ENCODE measurements at places on chromosomes 16 and 17.

DNA sequence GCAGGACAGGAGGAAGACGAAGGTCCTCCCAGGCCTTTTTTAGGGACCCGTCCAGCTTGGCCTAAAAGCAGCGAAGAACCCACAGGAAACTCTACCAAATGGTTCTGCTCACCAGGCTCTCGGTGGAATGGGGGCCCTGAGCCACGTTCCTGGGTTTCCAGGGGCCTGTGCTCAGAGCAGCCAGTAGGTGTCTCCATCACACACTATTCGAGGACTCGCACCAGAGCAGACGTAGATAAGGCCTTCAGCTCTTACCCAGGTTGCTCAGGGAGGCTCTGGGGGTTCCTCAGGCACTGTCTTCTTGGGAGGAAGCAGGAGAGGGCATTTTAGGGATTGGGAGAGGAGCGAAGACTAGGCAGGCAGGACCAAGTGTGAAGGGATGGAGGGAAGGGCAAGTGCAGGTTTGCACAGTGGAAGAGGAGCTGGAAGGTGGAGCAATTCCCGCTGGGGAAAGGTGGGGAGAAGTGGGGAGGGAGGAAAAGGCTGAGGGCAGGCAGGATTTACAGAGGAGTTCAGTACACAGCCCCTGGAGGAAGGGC lies 157.1 kb downstream of the RGS9 start:
- peak; percentile 55 for DNase-seq

- DNase-seq, result peak; percentile 79
These were observed 3.8 kb upstream of the CD7 start for GRCh38 chr17:82320956-82321927.

DNA sequence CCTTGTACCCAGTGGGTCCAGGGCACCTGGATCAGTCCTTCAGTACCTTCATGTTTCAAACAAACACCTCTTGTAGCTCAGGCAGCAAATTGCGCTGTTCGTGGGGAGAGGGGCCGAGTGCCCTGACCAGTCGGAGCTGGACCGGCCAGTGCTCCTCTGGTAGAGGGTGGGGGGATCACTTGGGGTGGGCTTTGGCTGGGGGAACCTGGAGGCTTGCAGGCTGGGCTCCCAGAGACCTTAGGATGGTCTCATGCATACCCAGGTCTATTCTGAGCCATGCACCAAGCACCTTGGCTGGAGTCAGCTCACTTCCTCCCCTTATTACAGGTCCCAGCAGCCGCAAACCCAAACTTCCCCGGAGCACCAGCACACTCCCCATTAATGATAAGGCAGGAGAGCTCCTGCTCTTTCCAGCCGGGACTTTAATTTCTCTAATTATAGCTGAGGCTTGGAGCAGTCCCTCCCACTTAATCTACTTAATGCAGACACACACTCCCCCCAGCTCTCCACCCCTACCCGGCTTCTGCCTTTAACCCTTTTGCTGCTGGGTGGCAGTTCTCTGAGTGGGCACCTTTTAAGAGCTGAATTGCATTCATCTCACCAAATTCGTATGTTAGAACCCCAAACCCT lies 26.3 kb upstream of the MGAT5B start:
- DNase-seq, result no peak

DNA sequence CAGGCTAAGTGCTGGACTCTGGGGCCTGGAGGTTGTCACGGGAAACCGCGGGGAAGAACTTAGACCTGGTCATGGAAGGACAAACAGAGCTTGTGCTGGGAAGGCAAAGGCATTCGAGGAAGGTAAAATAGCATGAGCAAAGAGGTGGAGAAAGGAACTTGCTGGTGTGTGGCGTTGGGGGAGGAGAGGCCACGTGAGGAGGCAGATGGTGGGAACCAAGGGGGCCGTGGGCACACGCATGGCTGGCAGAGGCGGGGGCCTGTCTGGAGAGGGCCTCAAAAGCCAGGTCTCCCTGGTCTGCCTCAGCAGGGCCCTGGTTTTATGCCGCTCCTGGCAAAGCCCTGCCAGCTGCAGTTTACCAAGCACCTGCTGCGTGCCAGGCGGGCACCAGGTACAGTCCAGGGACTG lies 15.3 kb downstream of the CORO7 start:
- no peak for DNase-seq

DNA sequence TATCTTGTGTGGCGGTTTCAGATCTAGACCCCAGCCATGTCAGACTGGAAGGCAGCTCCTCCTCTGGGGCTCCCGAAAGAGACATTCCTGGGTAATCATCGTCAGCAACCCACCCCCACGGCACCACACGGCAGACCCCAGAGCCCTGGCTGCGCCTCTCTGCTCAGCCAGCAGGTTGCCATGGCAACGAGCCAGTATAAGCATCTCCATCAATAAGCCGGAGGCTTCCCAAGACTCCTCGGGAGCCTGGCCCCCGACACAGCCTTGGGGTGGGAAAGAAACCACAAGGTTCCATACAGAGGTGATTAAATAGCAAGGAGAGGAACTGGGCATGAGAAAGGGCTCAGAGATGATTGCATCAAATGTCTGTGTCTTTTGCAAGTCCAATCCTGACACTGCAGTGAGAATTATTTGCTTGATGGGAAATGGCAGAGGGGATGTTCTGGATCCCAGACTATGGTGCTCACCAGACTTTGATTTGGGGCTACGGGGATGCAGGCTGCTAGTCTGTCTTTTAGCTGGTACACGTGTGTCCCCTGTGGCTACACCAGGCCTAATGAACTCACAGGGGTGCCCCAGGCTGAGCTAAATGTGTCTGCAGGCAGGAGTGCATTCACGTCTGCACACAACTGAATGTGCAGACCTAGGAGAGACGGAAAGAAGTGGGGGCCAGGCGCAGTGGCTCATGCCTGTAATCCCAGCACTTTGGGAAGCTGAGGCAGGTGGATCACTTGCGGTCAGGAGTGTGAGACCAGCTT lies 320.5 kb upstream of the TNRC6C start:
- no peak for DNase-seq

- no peak for DNase-seq
These were observed 99.4 kb downstream of the CYLD start for GRCh38 chr16:50841081-50841886.

DNA sequence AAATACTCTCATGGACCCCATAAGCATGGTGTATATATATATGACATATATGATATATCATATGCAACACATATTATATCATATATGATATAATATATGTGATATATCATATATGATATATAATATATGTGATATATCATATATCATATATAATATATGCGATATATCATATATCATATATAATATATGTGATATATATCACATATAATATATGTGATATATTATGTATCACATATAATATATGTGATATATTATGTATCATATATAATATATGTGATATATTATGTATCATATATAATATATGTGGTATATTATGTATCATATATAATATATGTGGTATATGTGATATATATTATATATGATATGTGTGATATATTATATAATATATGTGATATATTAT lies 21.9 kb upstream of the MAPK3 start:
- no peak for DNase-seq

DNA sequence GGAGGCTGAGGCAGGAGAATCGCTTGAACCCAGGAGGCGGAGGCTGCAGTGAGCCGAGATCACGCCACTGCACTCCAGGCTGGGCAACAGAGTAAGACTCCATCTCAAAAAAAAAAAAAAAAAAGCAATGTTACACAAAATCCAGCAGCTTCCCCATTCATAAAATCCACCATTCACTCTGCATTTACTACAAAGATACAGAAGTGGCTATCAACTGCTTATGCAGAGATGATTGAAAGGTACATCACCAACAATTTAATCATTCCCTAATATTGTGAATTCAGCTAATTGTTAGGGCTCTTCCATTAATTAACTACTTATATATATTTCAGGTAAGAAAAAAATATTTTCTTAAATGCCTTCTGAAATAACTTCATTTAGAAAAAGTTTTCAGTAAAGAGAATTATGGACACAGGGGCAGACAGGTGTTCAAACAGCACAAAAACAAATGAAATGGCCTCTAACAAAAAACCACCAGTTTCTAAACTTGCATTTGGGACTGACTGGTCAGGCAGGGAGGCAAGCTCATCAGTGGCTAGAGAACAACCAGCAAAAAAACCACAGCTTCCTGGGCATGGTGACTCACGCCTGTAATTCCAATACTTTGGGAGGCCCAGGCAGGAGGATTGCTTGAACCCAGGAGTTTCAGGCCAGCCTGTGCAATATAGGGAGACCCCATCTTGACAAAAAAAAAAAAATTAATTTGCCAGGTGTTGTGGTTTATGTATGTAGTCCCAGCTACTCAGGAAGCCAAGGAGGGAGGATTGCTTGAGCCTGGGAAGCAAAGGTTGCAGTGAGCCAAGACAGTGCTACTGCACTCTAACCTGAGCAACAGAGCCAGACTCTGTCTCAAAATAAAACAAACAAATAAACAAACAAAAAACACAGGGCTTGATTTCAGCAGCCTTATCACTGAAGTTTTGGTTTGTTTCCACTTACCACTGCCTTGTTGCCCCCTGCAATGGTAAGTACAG lies 26.3 kb downstream of the ERN1 start:
- no peak for DNase-seq

- no peak for DNase-seq
These were observed 6.0 kb downstream of the SYNGR2 start for GRCh38 chr17:78174346-78174869.

DNA sequence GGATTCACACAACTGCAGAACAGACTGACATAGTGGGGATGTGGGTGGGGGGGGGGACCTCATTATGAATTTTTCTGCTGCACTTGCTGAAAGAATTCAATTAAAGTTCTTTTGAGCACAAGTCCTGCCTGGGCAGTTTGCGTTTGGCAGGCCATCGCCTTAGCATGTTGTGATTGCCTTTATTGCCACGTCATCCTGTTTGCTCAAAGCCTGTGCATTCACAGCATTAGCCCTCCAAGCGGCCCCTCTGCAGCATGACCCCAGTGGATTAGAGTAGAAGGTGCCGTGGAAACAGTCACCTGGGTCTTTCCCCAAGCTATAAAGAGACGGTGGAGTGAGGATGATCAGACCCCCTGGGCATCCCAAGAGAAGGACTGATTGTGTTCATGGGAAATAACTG lies 17.2 kb downstream of the MSI2 start:
- no peak for DNase-seq

DNA sequence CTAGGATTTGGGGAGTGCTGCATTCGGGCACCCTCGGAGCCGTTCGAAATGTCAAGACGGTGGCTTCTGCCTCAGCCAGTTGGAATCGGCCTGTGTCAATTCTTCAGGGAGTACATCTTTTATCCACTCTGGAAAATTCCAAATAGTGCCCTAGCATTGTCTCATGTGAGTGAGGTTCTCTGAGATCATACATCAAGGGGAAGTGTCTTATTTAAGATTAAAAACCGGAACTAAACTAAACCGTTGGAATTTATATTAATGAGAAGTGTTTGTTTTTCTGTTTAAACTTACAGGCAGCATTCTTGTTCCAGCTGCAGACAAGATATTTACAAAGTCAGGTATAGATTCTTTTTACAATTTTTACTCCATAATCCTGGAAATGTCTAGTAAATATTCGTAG lies 56.8 kb downstream of the SLC47A1 start:
- no peak for DNase-seq

DNA sequence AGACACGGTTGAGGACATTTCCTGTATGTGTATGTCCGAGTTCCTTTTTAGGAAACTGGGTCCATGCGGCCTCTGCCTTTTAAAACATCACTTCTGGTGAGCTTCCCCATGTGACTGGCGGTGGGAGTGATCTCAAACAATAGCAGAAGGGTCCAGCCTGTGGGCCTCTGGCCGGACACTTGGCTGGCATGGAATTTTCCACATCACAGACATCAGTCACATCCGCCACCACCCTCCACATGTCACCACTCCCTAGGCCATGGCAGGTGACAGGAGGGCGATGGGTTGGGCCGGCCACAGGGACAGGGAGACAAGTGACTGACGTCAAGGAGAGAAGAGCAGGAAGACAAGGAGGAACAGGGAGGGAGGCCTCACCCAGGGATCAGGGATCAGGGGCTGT lies 83.7 kb downstream of the DNAH17 start:
- DNase-seq, result no peak

- peak; percentile 27 for DNase-seq
These were observed 25.9 kb downstream of the AP2B1 start for GRCh38 chr17:35612924-35613521.

DNA sequence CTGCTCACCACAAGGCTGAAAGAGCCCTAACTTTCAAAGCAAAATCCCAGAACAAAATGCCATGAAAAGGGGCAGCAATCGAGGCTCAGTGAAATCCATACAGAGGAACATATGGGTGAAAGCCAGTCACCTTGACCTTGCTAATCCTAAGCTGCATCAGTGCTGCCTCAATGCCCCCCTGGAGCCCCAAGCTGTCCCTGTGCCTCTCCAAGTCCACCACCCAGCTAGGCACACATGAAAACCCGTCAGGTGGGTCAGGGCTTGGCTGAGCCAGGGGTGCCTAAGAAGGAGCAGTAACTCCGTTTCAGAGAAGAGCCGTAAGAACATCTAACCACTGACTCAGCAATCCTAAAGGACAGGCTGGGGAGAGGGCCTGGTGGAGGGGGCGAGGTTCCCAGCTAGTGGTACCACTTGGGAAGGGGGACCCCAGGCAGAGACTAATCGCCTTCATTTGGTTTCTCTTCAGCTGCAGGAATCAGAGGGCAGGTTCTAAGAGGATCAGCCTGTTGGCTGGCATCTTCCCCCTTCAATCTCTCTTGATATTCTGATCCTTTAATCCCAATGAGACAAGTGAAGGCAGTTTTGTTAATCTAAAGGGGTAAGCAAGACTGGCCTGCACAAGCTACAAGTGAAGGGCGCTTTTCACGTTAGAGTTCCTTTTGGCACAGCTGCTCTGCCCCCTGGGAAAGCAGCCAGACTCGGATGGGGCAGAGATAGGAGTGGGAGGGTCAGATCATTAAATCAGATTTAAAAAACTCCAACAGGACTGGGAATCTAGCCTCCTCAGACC lies 7.6 kb downstream of the PITPNA start:
- DNase-seq, result no peak

DNA sequence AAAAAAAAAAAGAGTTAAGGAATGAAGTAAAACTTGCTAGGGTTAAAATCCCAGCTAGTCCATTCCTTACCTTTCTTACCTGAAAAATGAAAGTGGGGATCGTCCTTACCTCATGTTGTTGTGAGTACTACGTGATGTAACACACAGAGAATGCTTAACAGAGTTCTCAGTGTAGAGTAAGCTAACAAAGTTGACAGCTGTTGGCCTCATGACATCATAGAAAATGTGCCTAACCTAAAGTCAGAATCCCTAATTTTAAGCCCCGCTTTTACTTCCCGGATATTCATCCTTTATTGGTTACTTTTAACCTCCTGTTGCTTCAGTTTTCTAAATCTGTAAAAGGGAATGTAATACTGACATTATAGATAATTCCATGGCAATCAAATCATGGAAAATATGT lies 505.8 kb upstream of the HSBP1 start:
- DNase-seq, result no peak

GRCh38 chr16:83433201-83433600 lies 374.6 kb upstream of the HSBP1 start:
- no peak for DNase-seq

DNA sequence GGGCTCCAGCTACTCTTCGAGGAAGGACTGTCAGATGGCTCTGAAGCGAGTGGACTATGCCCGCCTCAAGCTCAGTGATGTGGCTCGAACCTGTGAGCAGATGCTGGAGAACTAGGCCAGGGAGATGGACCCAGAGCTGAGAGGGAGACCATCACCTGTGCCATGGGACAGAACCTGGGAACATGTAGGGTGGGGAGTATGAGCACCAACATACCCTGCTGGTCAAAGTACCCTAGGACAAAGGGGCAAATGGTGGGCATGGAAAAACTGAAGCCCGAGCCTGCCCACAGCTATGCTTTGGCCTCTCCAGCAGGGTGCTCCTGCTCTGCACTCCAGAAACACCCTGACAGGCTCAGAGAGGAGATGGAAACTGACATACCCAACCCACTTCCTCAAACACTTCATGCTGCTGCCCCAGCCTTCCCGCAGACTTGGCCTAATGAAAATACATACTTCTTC lies 1.9 kb downstream of the MED11 start:
- DNase-seq, result no peak

Measured in CD8-positive, alpha-beta memory T cell (primary cell).